ENCODE measurements at places on chromosomes 7 and 10. TPM values are rescaled to one million over a fixed set of nuclear protein-coding genes. Genes with fewer than 3 reads are reported as not detected.

TDRD1 gene
- 0.90 TPM for total RNA-seq

AKR1E2 gene
- 3.9 TPM for total RNA-seq

GNG11 gene
- total RNA-seq: not detected

SPDYE5 gene
- total RNA-seq: not detected

EIF3B gene
- total RNA-seq: 182 TPM

GTF2IRD1 gene
- total RNA-seq: 4.9 TPM

TMEM184A gene
- not detected for total RNA-seq

TAX1BP1 gene
- 105 TPM for total RNA-seq

GLCCI1 gene
- 8.6 TPM for total RNA-seq

CLCN1 gene
- not detected for total RNA-seq

TMEM229A gene
- not detected for total RNA-seq

AEBP1 gene
- 5.5 TPM for total RNA-seq

PNLIP gene
- total RNA-seq: not detected

ZNF727 gene
- 0.21 TPM for total RNA-seq

SLC39A12 gene
- not detected for total RNA-seq

SYT15 gene
- 0.51 TPM for total RNA-seq

EIF5AL1 gene
- total RNA-seq: 2.4 TPM

OR2A7 gene
- 2.2 TPM for total RNA-seq

NME8 gene
- not detected for total RNA-seq

REEP3 gene
- 19.5 TPM for total RNA-seq

C1QL3 gene
- total RNA-seq: not detected

CUZD1 gene
- 1.4 TPM for total RNA-seq

MSMB gene
- not detected for total RNA-seq

DEPP1 gene
- 0.34 TPM for total RNA-seq

OR6B1 gene
- total RNA-seq: not detected

ZNF37A gene
- 21.0 TPM for total RNA-seq

BBS9 gene
- 9.5 TPM for total RNA-seq

LIPJ gene
- total RNA-seq: not detected

GSAP gene
- 1.7 TPM for total RNA-seq

NUTM2E gene
- 0.12 TPM for total RNA-seq

BICC1 gene
- total RNA-seq: not detected

WNT8B gene
- 0.46 TPM for total RNA-seq

ASB13 gene
- total RNA-seq: 12.5 TPM

GRM8 gene
- total RNA-seq: not detected

CISD1 gene
- total RNA-seq: 42.3 TPM

IFIT1B gene
- total RNA-seq: not detected

ITIH5 gene
- not detected for total RNA-seq

FAM221A gene
- total RNA-seq: 9.0 TPM

TRPV5 gene
- not detected for total RNA-seq

ALOX5 gene
- 1.3 TPM for total RNA-seq

NET1 gene
- total RNA-seq: 25.3 TPM

DYNC1I1 gene
- total RNA-seq: not detected

TLX1 gene
- not detected for total RNA-seq

BRAT1 gene
- total RNA-seq: 33.6 TPM

HOXA9 gene
- not detected for total RNA-seq

KNDC1 gene
- total RNA-seq: 0.17 TPM
